ENCODE measurements at places on chromosomes 6 and 20.
A peak's percentile ranks its signal among the peaks of the same experiment; 100 is the strongest.

DNA sequence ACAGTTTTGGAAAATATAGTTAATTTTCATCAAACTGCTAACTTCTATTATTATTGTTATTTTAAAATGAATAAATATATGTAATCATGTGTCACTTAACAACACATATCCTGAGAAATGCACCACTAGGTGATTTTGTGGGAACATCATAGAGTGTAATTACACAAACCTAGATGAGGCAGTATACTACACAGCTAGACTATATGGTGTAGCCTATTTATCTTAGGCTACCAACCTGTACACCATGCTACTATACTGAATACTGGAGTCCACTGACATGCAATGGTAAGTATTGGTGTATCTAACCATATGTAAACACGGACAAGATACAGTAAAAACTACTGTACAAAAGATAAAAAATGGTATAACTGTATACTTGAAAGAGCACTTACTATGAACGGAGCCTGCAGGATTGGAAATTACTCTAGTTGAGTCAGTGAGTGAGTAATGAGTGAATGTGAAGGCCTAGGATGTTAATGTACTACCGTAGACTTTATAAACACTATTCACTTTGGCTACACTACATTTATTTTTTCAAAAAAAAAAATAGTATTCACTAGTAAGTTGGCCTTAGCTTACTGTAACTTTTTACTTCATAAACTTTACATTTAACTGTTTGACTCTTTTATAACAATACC is 72.4 kb downstream of the ASCC3 start:
- no peak for DNase-seq

- no peak for DNase-seq
These were observed 85.5 kb upstream of the C20orf144 start for GRCh38 chr20:33576432-33577125.

GRCh38 chr6:139676718-139677117 is 302.3 kb upstream of the CITED2 start:
- DNase-seq: no peak

- no peak for DNase-seq
These were observed 58.2 kb downstream of the CSE1L start for GRCh38 chr20:49104365-49104648.

GRCh38 chr6:169950558-169950957 is 199.1 kb downstream of the ERMARD start:
- DNase-seq: no peak

DNA sequence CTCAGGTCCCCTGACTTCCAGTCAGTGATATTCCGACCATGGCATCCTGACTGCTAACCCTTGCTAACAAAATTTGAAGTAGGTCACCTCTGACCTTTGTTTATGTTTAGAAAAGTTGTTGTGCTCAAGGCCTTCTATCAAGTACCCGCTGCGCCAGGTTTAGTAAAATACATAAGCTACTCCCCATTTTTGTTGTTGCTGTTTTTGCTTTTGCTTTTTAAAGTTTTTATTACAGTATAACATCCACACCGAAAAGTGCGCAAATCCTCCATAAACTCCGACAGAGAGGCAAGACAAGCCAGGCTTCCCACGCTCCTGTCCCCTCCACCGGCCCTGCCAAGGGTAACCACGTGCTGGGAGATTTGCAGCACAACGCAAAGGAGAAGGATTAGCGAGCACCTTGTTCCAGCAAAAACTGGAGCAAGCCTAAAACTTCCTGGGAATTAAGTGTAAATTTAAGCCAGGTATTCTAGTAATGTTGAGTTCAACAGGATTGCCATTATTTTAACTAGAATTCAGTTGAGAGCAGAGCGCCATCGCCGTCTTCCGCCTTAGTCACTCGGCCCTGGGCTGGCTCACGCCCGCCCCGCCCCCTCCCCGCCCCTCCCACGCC is 17.8 kb upstream of the HMGN4 start:
- no peak for DNase-seq

GRCh38 chr6:71879016-71879415 is 7.3 kb upstream of the RIMS1 start:
- no peak for DNase-seq

- DNase-seq: no peak
These were observed 13.5 kb downstream of the NCOA7 start for GRCh38 chr6:125804264-125804663.

DNA sequence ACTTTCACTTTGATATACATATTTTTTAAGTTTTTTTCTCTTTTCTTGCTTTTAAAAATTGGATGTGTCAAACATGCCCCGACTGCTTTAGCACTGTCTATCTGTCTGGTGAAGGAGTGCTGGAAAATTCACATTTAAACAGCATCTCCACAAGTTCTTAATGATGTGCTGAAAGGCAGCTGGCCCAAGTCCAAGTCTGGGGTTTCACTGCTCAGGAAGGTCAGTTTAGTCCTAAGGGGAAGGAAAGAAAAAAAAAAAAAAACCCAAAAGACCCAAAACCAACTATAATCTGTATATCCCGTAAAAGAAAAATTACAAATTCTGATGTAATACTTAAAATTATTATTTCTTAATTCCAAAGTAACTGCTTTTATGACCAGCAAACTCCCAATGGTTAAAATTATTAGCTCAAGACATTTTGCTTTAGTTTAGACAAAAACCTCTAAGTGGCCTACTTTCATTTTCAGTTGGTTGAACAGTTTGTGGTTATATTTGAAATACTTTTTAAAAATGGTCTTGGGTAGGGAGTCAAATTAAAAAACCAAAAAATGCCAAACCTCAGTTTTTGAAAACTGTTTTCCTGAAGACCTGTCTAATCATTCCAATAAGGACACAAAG is 79.5 kb upstream of the PREP start:
- no peak for DNase-seq

DNA sequence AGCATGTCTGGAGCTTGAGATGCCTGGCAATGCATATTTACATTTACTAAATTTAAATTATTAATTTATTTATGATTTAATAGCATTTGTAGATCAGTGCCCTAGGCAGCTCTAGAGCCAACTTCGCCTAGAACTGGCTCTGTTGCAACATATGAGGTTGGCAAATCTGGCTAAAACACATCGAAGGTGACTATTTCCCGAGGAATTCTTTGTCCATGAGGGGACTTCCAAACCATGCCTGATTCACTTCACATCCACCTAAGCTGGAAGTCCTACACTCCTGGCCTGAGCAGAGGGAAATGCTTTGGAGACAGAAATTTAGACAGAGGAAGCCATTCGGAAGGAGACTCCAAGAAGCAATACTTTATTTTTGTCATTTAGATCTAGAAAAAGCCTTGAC is 211.0 kb upstream of the ARG1 start:
- DNase-seq: no peak

DNA sequence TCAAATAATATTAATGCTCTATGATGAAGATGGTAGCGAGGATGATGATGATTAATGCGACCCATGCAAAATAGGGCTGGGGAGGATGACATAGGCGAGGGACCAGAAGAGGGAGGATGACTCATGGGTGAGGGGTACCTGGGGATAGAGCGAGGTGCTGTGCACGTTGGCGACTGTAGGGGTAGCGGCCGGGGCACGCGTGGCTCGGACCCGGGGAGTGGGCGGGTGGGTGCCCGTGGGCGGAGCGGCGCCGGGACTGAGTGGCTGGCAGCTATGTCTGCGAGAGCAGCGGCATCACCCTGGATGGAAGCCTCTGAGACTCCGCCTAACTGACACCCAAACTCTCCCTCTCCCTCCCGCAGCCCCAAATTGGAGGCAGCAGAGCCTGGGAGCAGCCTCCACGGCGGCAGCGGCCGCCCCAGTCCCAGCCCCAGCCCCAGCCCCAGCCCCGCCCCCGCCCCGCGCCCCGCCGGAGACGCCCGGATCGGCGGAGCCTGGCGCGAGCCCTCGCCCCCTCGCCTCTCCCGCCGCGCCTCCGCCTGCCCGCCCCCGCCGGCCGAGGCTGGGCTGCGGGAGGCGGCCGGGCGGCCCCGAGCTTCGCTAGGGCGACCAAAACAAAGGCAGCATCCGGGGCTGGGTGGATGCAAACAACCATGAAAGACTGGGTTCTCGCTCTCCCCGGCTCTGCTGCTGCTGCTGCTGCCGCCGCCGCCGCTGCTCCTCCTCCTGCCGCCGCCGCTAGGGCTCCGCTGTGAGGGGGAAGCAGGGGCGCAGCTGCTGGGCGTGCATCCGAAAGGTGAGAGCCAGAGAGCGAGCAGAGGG is at the start of gene RIMS1:
TSS of gene RIMS1 (plus strand) at position 367 of the 822 bp plus-strand sequence. CDS start 474 bp downstream, outside the sequence.
- peak; percentile 41 for DNase-seq

DNA sequence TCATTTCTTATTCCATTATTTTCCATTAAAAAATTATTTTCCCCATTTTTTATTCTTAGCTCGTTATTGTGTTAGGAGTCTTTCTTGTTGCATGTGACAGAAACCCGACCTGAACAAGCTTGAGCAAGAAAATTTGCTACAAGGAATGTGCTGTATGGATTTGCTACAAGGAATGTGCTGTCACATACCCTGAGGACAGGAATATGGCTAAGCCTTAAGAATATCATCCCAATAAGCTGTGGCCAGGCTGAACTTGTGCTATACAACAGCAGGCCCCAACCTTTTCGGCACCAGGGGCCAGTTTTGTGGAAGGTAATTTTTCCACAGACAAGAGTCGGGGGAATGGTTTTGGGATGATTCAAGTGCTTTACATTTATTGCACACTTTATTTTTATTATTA is 114.0 kb downstream of the TRMT11 start:
- DNase-seq: no peak

GRCh38 chr20:21391185-21391971 is 5.9 kb downstream of the NKX2-4 start:
- no peak for DNase-seq

- no peak for DNase-seq
These were observed 625.5 kb downstream of the CDH26 start for GRCh38 chr20:60583741-60584140.

- peak; percentile 22 for DNase-seq
These were observed 131.7 kb downstream of the PLCB4 start for GRCh38 chr20:9200620-9201019.

DNA sequence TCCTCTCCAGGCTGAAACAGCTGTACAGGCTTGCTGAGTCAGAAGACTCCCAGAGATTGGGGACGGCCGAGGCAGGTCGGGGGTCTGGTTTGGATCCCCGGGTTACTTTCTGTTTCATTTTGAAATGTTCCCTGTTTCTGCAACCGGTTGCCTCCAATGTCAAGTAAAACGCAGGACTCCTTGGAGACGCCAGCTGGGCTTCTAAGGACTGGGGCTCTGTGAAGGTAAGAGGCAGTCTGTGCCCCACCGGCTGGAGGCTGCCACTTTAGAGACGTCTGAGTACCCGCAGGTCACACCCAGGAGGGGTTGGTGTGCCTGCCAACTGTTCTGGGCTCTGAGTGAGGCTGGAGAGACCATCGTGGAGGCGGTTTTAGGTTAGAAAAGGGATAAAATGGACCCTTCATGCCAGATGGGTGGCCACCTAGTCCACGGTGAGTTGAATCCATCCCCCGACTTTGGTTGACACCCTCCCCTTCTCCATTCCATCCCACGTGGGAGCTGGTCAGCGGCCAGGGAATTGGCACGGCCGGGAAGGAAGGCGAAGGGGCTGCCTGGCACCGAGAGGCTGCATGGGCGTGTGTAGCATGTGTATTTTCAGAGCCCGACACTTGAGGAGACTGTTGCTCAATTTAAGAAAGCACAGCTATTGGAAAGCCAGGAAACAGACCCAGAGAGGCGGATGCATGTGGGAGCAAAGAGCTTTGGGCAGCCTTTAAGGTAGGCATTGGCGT is 240.9 kb downstream of the PHACTR1 start:
- DNase-seq: peak; percentile 22

GRCh38 chr6:131868836-131869235 is 61.0 kb downstream of the ENPP1 start:
- no peak for DNase-seq

GRCh38 chr20:64102647-64103354 is 4.6 kb downstream of the NPBWR2 start:
- no peak for DNase-seq

GRCh38 chr6:127904160-127904559 is 3.3 kb upstream of the THEMIS start:
- DNase-seq: no peak

DNA sequence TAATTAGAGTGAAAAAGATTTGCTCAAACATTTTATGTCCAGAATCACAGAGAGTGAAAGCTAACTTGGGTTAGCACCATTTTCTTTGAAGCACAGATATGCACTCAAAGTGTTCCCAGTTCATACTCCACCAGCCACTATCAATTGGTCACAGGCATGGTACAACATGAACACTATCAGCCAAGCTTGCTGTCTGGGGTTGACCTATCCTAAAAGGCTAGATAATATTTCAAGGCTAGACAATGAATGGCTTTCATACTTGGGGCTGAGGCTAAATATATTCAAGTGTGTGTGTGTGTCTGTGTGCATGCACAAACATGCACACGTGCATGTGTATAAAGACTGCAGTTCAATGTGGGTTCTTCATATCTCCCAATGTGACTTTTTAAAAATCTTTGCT is 783.0 kb upstream of the GJE1 start:
- DNase-seq: no peak

DNA sequence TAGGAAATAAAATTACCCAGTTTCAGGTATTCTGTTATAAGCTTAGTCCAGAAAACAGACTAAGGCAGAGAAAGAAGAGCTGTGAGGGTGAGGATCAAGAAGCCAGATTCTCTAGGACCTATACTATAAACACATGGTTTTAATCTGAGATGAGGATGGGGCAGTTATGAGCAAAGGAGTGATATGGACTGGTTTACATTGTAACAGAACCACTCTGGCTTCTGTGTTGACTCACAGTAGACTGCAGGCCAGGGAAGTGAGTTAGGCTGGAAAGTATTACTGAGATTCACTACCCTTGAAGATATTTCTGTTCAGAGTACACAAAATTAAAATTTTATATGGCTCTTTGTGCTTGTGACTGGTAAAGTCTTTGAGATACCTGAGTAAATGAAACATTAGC is 3.2 kb upstream of the RWDD1 start:
- no peak for DNase-seq

DNA sequence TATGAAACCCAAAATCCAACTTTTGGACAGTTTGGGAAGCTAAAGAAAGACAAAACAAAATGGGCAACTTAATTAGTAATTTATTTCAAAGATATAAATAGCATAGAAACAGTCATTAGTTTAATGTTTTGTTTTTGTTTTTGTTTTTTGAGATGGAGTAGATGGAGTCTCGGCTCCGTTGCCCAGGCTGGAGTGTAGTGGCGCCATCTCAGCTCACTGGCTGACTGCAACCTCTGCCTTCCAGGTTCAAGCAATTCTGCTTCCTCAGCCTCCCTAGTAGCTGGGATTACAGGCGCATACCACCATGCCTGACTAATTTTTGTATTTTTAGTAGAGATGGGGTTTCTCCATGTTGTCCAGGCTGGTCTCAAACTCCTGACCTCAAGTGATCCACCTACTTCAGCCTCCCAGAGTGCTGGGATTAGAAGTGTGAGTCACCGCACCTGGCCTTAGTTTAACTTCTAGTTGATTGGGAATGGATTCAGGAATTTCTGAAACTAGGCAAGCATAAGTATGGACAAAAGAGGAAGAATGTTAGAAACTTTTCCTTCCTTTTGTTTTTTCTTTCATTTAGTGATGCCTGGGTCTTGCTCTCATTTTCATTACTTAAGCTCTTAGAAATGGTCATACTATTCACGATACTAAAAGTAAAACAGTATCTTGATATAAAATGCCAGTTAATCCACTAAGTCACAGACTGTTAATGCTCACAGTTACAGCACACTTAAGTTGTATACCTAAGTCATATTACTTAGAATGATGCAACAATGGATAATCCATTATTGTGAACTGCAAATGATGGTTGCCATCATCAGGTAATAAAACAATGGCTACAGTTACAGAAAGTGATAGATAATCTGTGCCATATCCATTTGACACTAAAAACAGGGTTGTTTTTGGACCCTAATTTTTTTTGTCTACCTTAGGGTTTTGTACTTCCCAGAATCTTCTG is 8.2 kb downstream of the SENP6 start:
- no peak for DNase-seq

GRCh38 chr6:140850438-140850837 is 1282.3 kb upstream of the GJE1 start:
- no peak for DNase-seq

- DNase-seq: peak; percentile 56
These were observed 27.6 kb downstream of the SYNJ2 start for GRCh38 chr6:158009114-158009891.

All from hepatic stellate cell (primary cell).